ENCODE measurements at places on chromosomes 16 and 17.

- DNase-seq: no peak
These were observed 66.6 kb upstream of the CPHXL start for GRCh38 chr16:75792771-75793492.

DNA sequence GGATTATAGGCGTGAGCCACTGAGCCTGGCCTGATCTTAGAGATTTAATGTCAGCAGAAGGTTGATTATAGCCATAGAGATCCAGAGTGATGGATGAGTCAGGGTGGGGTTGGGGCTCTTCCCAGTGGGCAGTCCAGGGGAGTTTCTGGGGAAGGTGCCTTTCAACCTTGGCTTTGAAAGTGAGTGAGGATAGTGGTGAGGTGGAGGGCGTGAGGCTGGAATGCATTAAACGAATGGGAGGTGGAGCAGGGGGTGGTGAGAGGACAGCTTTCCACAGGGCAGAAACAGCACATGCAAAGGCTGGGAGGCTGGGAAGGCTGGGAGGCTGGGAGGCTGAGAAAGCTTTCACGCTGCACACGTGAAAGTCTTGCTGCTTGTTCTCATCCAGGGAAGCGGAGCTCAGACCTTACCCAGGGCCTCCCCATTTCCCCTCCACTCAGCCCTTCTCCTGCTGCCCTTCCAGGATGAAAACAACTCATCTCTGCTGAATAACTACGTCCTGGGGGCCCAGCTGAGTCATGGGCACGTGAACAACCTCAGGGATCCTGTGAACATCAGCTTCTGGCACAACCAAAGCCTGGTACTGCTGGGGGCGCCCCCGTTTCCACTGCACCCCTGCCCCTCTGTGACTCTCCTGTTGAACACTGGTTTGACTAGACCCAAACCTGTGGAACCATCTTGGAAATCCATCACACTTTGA is 22.3 kb downstream of the ADGRG5 start:
- no peak for DNase-seq

DNA sequence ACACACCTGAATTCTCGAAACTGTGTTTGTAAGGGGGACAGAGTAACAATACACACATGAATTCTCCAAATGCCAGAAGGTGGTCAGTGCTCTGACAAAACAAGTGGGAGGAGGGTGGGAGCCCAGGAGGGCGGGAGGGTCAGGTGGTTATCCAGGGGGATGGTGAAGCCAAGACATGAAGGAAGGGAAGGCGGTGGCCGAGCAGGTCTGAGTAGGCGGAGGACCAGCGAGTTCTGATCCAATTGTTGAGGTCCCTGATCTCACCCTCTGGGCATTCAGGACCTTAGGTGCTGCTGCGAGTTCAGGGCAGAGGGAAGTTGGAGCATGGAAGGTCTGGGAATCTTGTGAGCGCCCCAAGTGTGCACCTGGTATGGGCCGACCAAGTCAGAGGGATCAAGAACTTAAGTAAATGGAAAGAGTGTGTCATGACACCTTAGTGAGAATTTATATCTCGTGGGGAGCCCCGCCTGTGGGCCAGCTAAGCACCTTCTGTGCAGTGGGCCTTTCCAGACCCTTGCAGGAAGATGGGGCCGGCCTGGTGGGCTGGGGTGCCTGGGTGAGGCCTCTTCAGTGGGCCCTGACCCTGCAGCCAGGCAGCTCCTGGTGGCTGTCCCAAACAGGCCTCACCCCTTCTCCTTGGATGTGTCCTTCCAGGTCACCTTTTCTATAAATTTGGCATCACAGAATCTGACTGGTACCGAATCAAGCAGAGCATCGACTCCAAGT is 86.1 kb downstream of the NPIPB11 start:
- DNase-seq: no peak

DNA sequence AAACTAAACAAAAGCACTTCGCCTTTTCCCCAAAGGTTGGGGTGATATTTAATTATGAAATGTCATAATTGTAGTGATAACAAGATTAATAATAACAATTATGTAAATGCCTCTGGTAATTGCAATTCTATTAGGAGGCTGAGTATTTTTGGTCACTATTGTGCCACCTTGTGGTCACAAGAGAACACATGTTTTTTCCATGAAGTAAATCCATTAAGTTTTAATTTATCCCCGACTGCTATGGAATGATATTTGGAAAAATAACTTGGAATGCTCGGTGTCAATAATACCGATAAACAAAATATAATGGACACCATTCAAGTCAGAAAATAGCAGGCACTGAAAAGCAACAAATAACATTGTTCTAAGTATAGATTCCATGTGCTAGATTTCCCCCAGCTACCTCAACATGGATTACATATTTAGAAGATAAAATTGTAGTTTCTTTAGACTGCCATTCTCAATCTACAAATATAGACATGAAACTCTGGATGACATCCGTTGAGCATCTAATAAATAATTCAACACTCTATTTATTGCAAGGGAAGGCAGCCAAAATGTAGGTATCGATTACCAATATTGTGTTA is 25.0 kb upstream of the KCNJ2 start:
- no peak for DNase-seq

- no peak for DNase-seq
These were observed 997 bp upstream of the CDH11 start for GRCh38 chr16:65122724-65123395.

- no peak for DNase-seq
These were observed 72.0 kb upstream of the DNAJA2 start for GRCh38 chr16:47045459-47045858.

Measured in activated CD8-positive, alpha-beta memory T cell treated with anti-CD3 and anti-CD28 coated beads for 1 hour (primary cell).